ENCODE measurements at places on chromosomes 3 and 15. TPM values are rescaled to one million over a fixed set of nuclear protein-coding genes. Genes with fewer than 3 reads are reported as not detected.

DNA sequence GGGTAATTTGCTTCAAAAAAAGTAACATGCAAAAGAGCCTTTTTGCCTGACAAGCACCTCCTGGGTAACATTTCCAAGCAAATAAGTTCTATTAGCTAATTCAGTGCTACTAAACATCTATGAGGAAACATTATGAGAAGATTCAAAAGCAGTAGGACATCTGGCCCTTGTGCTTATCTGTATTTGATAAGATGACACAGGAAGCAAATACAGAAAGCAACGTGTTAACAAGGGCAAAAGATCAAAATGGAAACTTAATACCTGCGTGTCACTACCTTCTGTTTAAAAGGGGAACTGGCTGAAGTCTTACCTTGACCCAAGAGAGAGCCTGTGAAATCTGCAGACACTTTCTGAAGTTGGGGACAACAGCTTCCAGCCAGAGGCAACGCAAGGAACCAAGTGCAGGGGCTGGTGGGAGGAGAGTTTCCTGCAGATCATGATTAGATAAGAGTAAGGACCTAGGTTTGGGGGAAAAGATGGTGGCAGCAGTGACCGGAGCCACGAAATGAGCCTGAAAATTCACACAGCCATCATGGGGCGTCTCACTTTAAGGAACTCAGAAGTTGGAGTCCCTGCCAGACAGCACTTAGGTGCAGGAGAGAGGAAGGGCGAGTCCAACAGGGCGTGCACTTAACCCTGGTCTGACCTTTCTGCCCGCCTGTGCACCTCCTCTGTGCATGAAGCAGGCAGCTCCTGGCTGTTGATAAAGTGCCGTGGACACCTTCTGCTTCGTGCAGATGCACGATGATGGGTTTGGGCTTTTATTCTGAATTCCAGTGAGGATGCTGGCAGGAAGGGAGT is 153.6 kb upstream of the BHLHE40 start:
- no peak overlapping the region for H3K4me3 ChIP-seq
- H3K27me3 ChIP-seq, result no peaks in the 10 kb centered on the region
- peaks cover 31% of the 10 kb centered on the region for H3K4me1 ChIP-seq
- H3K27ac ChIP-seq, result no peak overlapping the region
- no peak for DNase-seq

The OXTR gene
- 12.7 TPM for total RNA-seq

DNA sequence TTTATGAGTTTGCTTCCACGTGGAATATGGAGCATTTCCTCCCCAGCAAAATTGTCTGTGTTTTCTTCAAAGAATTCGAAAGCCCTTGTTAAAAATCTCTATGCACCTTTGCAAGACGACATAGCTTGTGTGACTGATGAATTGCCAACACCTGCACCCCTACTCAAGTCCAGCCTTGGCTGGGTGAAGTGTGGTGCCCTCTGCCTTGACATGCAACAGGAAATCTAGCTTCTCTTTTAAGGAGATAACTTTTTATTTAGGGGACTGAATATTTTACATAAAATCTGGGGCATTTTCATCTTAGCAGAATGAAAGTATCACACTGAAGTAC is 647 bp downstream of the HMG20A start:
- H3K4me3 ChIP-seq, result peak overlapping the region; percentile 92
- no peaks in the 10 kb centered on the region for H3K36me3 ChIP-seq
- no peak for DNase-seq
- peak overlapping the region; percentile 99 for H3K27ac ChIP-seq
- no peaks in the 10 kb centered on the region for H3K27me3 ChIP-seq

DNA sequence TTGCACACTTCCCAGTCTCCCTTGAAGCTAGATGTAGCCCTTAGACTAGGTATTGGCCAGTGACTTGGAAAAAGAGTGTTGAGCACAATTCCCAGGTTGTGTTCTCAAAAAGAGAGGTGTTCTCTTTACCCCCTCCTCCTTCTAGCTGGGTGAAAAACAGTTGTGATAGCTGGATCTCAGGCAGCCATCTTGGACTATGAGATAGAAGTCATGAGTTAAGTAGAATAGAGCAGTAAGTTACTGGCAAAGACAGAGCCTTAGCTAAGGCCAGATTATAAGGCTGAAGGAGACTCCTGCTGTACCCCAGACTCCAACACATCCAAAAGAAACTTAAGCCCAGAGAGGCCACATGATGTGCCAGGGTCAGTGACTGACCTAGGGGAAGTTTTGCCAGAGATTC is 8.1 kb upstream of the STRA6 start:
- H3K27ac ChIP-seq, result peak overlapping the region; percentile 94
- H3K36me3 ChIP-seq, result no peaks in the 10 kb centered on the region
- H3K27me3 ChIP-seq, result peaks cover 2% of the 10 kb centered on the region

DNA sequence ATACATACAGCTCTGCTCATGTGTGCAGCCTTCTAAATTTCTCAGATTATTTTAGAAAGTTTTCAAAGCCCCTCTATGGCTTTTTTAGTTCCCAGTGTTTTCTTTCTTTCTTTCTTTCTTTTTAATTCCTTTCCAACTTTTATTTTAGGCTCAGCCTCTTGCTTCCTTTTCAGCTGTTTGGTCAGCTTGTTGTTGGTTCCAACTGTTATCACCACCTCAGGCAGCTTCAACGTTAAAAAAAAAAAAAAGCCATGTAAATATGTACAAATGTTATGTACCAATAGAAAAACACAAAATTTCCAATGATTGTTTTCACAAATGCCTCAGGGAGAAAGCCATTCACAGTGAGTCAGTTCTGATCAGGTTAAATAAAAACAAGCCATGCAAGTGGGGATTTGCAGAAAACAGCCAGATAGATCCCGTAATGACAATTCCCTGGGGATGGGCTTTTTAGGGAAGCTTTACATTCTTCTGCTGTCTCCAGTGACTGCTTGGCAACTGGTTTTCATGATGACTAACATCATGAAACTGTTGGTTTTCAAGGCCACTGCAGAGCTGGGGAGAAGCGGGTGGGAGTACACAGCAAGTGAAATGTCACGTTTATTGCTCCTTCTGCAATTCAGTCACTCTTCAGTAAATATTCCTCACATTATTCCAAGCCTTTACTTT is 908.4 kb downstream of the EPHA3 start:
- no peak for DNase-seq
- H3K27me3 ChIP-seq, result no peaks in the 10 kb centered on the region
- H3K27ac ChIP-seq, result peak overlapping the region; percentile 56
- H3K4me3 ChIP-seq, result no peak overlapping the region

GRCh38 chr3:124584552-124585391 is 145.5 kb upstream of the UMPS start:
- H3K27ac ChIP-seq, result no peak overlapping the region
- H3K4me1 ChIP-seq, result peaks cover 35% of the 10 kb centered on the region
- no peaks in the 10 kb centered on the region for H3K36me3 ChIP-seq
- H3K4me3 ChIP-seq, result peak overlapping the region; percentile 88
- peak; percentile 41 for DNase-seq

The RLBP1 gene
- not detected for total RNA-seq
